GM23248 (cell line): ENCODE measurements at places on chromosomes 11 and 22. TPM values are rescaled to one million over a fixed set of nuclear protein-coding genes. Genes with fewer than 3 reads are reported as not detected.

DNA sequence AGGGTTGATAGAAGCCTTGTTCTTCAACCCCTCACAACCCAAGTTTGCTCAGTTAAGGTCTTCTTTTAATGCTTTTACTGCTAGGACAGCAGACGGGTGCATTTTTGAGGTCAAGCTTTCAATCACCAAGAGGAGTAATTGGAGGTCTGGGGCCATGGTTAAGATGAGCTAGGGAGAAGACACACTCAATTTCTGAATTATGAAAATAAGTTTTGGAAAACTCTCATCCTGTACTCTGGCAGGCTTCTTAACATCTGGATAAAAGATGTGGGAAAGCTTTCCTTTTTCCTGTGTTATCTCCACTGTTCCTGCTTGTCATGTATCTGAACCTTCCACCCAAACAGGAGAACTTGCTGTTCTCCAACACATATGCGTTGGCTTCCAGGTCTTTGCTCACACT is 9.7 kb downstream of the ABTB2 start:
- no peaks in the 10 kb centered on the region for H3K36me3 ChIP-seq
- no peak for DNase-seq
- no peaks in the 10 kb centered on the region for H3K27me3 ChIP-seq
- no peak overlapping the region for H3K27ac ChIP-seq
- H3K4me3 ChIP-seq: no peak overlapping the region

DNA sequence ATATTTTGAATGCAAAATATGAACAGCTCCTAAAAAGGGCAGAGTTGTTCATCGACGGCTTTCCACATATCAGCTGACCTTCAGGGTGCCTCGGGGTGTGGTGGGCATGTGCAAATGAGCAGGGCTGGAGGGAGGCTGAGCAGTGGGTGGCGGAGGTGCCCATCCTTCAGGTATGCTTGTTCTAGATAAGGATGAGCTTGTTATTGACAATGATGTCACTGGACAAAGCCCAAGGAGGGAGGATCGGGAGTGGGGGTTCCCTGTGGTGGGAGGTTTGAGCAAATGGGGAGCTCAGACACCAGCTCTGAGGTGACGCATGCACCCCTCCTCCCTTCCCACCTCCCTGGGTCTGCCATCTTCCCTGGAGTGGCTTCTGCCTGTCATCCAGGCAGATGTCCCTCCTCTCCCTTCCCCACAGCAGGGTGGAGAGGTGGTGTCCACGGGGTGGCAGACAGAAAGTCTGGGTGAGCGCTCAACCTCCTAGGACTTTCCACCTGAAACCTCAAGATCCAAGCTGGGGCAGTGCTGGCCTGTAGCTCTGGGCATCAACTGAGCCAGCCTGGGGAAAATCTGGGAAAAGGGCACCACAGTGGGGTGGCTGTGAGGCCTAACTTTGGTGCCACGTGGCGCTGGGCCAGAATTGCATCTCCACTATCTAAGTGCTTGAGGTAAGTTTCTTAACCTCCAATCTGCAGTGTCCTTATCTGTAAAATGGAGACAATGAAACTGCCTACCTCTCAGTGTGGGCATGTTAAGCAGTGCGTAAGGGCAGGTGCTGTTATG is 106.3 kb upstream of the THY1 start:
- H3K36me3 ChIP-seq: no peaks in the 10 kb centered on the region
- H3K4me1 ChIP-seq: no peaks in the 10 kb centered on the region
- DNase-seq: no peak
- H3K27me3 ChIP-seq: peaks cover 57% of the 10 kb centered on the region
- H3K27ac ChIP-seq: no peak overlapping the region

CREB3L1 gene
- 146 and 151 TPM in 2 replicates for polyA plus RNA-seq

GRCh38 chr11:68191661-68192579 is 21.2 kb downstream of the KMT5B start:
- no peak overlapping the region for H3K4me3 ChIP-seq
- DNase-seq: no peak
- no peaks in the 10 kb centered on the region for H3K27me3 ChIP-seq
- peaks cover 11% of the 10 kb centered on the region; the same call in 1 of the 2 replicates for H3K4me1 ChIP-seq

CHKA gene
- polyA plus RNA-seq: 3.6 and 4.2 TPM in 2 replicates

CECR2 gene
- polyA plus RNA-seq: 0.10 TPM in 1 of 2 replicates, not detected in the other

GRCh38 chr11:117618982-117619355 is 178.0 kb downstream of the DSCAML1 start:
- no peak overlapping the region for H3K27ac ChIP-seq
- DNase-seq: no peak
- peaks cover 12% of the 10 kb centered on the region for H3K27me3 ChIP-seq
- no peaks in the 10 kb centered on the region for H3K36me3 ChIP-seq
- H3K4me3 ChIP-seq: no peak overlapping the region
- no peaks in the 10 kb centered on the region for H3K4me1 ChIP-seq

GRCh38 chr11:78290293-78291176 is 101.8 kb downstream of the USP35 start:
- H3K27me3 ChIP-seq: no peaks in the 10 kb centered on the region
- H3K4me3 ChIP-seq: no peak overlapping the region
- no peaks in the 10 kb centered on the region for H3K4me1 ChIP-seq
- H3K36me3 ChIP-seq: no peaks in the 10 kb centered on the region
- no peak overlapping the region for H3K27ac ChIP-seq

TIMP3 gene
- 1,465 and 1,490 TPM in 2 replicates for polyA plus RNA-seq

GRCh38 chr11:96014217-96014616 is 90.3 kb upstream of the MTMR2 start:
- DNase-seq: peak; percentile 82
- H3K36me3 ChIP-seq: no peaks in the 10 kb centered on the region; the same call in 1 of the 2 replicates
- peaks cover 31% of the 10 kb centered on the region for H3K4me1 ChIP-seq
- H3K27me3 ChIP-seq: no peaks in the 10 kb centered on the region
- H3K27ac ChIP-seq: peak overlapping the region; percentile 24; the same call in 1 of the 2 replicates

TMEM191C gene
- 0.54 and 1.2 TPM in 2 replicates for polyA plus RNA-seq

- no peak overlapping the region for H3K4me3 ChIP-seq
- no peak overlapping the region for H3K27ac ChIP-seq
- H3K4me1 ChIP-seq: no peaks in the 10 kb centered on the region
- peak; percentile 83 for DNase-seq
Observed at GRCh38 chr11:46200537-46201281, 76.8 kb upstream of the CREB3L1 start.
